Stimulated activated CD8-positive, alpha-beta memory T cell treated with anti-CD3 and anti-CD28 coated beads, Interleukin-15, amount 100 ng/mL, for 24 hours (primary cell): ENCODE measurements at places on chromosomes 13 and 19.

DNA sequence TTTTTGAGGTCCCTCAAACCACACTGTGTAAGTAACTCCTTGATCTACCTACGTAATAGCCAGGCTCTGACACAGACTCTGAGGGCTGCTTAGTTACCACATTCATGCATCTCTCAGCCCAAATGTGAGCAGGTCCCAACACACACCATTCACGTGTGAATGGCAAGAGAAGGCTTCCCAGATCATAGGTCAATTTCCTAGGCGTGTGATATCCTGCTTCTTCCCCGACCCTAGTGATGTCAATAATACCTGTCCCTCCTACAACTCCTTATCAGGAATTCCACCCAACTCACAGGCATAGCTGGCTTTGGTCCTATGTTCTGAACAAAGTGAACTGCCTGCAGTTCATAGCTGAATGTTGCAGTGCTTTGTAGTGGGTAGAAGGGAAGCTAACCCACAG lies 334.5 kb downstream of the RFC3 start:
- no peak for DNase-seq

- no peak for DNase-seq
Observed at GRCh38 chr19:14418856-14419105, 360 bp downstream of the DDX39A start.

DNA sequence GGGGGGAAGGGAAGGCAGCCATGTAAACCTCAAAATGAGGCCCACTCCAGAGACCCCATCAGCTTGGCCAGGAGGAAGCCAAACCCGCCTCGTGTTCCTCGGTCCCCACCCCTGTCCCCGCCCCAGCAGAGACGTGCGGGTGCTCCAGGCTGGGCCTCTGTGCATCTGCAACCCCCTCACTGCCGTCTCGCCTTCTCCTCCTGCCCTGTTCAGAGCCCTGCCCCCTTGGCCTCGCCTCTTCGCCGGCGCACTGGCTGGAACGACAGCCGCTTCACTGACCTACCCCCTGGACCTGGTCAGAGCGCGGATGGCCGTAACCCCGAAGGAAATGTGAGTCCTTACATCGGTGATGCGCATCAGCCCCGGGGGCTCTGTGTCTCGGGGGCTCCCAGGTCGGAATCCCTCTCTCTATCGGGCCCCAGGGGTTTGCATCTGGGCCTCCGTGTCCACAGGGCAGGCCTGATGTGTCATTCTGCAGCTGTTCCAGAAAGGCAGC lies 32.2 kb downstream of the TMEM161A start:
- no peak for DNase-seq

DNA sequence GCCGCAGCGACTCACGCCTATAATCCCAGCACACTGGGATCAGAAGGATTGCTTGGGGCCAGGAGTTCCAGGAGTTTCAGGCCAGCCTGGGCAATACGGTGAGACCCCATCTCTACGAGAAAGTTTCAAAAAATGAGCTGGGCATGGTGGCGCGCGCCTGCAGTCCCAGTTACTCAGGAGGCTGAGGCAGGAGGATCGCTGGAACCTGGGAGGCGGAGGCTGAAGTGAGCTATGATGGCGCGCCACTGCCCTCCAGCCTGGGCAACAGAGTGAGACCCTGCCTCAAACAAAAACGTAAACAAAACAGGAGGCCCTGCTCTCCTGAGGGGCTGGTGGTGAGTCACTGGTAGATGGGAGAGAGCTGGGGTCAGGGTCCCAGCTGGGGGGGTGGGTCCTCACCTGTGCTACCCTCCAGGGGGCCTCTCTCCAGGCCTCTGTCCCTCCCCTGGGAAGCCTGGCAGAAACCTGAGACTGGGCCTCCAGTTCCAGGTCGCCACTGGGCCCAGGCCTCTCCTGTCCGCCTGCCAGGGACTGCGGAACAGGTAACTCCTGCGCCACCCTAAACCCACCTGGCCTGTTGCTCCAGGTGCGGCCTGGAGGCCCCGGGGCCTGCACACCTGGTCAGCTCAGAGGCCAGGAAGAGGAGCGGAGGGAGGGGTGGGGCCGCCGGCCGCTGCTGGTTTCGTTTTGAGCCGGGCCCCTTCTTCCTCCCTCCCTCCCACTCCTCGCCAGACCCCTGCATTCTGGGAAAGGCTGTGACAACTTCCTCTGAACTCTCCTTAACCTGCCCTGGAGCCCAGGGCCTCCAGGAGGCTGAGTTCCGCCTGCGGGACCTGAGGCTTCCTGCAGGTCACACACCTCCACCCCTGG lies 17.2 kb upstream of the ZBTB7A start:
- DNase-seq, result no peak

- no peak for DNase-seq
Observed at GRCh38 chr13:77470986-77471385, 64.5 kb upstream of the SCEL start.

GRCh38 chr13:40428354-40428753 lies 238.1 kb downstream of the FOXO1 start:
- DNase-seq, result no peak

DNA sequence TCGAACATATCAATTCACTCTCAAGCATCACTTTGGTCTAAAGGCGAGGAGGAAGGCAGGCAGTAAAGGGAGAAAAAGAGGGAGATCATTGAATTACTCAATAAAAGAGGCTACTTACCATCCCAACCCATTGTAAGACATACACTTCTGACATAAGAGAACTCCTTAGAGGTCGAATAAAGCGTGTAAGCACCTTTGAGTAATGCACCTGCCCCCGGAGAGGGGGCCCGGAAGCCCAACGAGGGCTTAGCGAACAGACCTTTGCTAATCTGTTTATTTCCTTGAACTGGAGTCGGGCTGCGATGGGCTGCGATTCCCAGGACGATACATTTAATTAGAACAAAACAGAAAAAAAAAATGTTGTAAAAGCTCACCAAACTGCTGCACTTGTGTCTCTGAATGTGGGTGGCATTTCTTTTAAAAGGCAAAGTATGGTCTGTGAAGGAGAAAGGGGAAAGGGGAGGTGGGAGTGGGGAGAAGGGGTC lies 3.0 kb downstream of the ZC3H4 start:
- DNase-seq, result no peak

DNA sequence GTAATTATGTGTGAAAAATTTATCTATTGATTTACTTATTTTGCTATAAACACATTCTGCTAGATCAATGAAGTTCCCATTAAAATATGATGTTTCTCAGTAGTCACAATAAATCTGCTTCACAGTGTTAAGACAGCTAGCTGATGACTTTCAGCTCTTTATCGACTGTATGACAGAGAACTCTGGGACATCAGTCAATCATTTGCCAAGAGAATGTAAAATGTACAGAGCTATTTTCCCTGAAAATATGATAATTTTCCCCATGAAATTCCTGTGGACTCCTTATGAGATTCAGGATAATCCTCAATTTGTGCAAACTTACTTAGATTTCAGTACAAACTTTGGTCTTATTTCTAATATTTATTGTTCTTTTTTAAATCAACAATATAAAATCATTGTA lies 430.5 kb downstream of the SLITRK6 start:
- DNase-seq, result no peak

DNA sequence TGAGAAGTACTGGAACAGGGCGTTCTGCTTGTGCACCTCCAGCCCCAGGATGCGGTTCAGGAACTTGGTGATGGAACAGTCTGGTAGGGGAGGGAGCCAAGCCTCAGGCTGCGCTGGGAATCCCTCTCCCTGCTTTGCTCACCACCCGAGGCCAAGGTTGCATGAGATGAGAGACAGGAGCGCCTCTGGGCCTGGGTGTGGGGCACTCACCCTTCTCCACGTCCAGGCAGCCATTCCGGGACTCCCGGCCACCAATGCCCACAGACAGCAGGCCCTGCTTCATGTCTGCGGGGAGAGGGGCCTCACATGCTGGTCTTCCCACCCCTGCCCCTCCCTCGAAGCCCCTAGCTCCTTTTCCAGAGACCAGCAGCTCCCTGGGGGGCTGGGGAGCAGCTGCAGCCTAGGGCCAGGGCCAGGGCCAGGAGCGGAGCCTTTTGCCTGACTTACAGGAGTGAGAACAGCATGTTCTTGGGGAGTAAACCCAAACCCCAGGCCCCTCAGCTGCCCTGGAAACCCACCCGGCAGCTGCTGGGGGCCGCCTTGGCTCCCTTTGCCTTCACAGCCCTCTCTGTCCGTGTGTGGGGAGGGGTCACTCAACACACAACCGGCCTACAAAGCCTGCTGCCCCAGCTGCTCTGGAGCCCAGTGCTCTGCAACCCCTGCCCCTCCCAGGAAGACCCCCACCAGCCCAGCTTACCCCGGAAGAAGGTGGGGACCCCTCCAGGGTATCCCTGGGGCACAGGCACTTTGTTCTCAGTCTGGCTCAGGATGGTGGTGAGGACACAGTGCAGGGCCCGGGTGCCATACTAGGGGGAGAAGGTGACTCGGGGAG lies 7.2 kb downstream of the GPX4 start:
- no peak for DNase-seq

DNA sequence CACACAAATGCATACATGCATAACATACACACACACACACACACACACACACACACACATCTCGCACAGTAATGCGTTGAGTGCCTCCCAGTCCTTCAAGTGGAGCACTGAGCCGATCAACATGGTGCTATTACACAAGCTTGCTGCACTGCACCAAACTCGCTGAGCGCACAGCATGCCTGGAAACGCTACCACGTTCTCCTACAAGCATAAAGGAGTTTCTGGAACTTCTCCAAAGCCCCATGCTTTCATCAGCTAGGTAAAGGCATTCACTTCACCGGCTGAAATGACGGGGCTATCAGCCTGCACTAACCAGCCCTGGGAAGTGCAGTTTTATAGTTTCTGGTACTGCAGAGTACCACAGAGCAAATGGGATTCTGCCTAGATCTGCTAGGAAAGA lies 92.7 kb downstream of the FGF14 start:
- no peak for DNase-seq

- no peak for DNase-seq
Observed at GRCh38 chr13:53150568-53150967, 122.0 kb downstream of the OLFM4 start.

- no peak for DNase-seq
Observed at GRCh38 chr19:44927746-44928145, 13.3 kb downstream of the APOC1 start.

DNA sequence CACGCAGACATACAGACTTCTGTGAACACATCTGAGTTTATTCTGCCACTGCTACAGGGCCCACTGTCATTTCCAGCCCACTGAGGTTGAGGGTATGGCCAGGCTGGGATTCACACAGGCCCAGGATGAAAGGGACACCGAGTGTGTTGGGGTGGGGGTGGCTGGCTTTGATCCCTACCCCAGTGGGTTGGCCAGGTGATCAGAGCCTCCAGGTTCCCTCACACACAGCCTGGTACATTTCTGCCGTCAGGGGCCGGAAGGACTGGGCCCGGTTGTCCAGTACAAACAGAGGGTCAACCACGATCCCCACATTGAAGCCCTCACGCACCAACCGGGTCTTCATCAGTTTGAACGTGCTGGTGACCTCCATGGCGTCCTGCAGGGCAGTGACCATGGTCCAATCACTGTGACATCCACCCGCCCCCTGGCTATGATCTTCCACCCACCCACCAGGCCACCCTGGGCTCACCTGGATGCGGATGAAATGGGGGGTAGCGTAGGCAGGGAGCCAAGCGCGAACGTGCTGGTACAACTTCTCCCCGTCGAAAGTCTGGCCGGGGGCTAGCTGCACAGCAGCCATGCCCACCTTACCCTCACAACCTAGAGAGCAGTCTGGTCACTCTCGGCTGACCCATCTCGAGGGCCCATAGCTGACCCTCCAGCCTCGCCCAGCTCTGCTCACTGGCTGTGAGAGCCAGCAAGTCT lies 13.3 kb downstream of the SLC27A5 start:
- DNase-seq, result no peak

DNA sequence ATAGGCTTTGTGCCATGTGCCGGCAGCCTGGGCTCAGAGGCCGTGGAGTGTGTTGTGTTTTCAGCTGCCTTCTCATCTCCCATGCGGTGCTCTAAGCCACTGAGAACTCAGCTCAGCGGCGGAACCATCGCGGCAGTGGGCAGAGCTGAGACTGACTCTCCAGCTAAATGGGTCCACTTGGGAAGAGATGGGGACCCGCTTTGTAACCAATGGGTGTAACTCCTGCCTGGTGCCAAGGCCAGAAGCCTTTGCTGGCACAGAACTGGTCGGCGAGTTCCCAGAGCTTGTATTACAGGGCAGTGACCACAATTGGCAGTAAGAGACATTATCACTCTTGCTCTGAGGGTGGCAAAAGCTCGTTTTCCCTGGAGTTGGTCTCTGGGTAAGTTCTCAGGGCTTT lies 183.0 kb downstream of the STK24 start:
- no peak for DNase-seq

DNA sequence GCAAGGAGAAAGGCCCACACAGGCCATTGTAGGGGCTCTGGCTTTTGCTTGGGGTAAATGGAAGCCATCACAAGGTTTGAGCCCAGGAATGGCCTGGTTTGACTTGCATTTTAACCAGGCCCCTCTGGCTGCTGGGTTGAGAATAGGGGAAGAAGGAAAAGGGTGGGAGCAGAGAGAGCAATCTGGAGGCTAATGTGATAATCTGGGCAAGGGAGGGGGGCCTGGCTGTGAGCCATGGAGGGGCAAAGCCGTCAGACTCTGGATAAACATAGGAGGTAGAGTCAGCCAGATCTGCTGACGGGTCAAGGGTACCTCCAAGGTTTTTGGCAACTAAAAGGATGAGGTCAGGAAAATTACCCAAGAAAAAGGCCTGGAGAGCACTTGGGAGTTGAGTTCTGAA lies 41.6 kb downstream of the RFX2 start:
- DNase-seq, result no peak

DNA sequence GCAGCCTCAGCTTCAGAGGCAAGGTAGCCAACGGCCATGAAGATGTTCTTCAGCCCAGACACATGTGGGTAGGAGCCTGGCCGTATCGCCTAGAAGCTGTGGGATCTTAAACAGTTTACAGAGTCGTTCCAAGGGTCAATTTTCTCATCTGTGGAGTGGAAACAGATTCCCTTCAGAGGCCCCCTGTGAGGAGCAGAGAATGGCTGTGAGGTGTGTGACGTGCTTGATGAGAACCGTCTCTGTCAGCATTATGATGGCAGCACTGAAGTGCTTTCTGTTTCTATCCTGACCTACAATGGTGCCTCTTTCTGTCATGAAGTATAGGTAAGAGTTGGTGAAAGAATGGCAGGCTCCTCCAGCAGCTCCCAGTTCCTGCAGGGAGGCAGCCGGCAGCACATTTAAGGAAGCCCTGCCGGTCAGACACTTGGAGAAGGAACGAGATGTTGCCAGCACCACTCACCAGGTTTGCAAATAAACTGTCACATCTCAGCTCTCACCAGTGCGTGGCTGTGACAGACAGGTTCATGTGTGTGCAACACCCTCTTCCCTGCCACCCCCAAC lies 277.3 kb downstream of the FOXO1 start:
- DNase-seq, result no peak

DNA sequence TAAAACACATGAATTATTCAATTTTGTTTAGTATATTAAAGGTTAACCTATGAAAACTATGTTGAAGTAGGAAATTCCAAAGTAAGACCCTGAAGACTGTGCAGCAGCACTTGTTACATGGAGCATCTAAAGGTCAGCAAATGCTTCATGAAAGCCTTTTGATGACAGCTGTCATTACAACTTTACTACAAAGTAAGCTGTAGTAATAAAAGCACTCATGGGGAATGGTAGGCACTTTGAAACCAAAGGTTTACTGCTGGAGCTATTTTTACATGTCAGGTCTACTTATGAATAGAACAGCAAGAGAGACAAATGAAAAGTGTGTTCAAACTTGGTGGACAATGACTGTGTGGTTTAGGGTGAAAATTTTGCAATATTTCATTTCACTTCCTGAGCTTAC lies 672.5 kb upstream of the PCDH20 start:
- no peak for DNase-seq

GRCh38 chr13:113238536-113238935 lies 29.1 kb downstream of the CUL4A start:
- DNase-seq, result no peak

GRCh38 chr13:114140906-114141250 lies 8.5 kb upstream of the RASA3 start:
- no peak for DNase-seq

GRCh38 chr19:41871573-41872383 lies 5.3 kb upstream of the CD79A start:
- no peak for DNase-seq
